ENCODE measurements at places on chromosomes 11 and 22. TPM values are rescaled to one million over a fixed set of nuclear protein-coding genes. Genes with fewer than 3 reads are reported as not detected.

- DNase-seq = no peak
Measured at GRCh38 chr11:22177186-22177585, 15.7 kb upstream of the ANO5 start.

RTL10 gene
- total RNA-seq = 20.9 TPM

CDHR5 gene
- not detected for total RNA-seq

SLC5A4 gene
- not detected for total RNA-seq

DNA sequence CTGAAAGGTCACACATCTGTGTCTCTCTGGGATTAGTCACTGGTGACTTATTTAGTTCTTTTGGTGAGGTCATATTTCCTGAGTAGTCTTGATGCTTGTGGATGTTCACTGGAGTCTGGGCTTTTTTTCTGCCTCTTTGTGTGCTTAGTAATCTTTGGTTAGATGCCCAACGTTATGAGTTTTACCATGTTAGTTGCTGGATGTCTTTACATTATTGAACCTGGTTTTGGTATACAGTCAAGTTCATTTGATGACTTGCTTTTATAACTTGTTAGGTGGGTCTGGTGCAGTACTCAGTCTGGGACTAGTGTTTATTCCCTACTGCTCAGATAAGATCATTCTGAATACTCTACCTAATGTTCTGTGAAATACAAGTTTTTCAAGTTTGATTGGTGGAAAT is 26.2 kb upstream of the SLC37A2 start:
- DNase-seq = peak; percentile 59

KCNJ5 gene
- total RNA-seq = 0.11 TPM

GRCh38 chr11:23976841-23977271 is 520.0 kb upstream of the LUZP2 start:
- no peak for DNase-seq

GRCh38 chr11:45141171-45141570 is 5.3 kb upstream of the PRDM11 start:
- no peak for DNase-seq

JAML gene
- total RNA-seq = not detected

DNA sequence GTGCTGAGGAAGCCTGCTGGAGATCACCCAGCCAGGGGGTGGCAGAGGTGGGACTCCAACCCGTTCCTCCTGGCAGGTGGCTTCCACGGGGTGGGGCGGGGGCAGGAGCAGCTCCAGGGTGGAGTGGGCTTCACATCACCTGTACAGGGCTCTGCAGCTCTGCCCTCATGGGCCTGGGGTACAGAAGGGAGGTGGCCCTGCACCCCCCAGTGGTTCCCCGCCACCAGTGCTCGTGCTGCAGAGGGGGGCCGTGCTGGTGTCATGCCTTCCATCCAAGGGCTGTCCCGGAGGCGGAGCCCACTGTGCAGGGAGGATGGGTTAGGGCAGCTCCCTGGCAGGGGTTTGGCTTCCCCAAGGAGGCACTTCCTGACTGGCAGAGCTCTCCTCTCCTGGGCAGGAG is 76.4 kb upstream of the SHISAL1 start:
- DNase-seq = no peak

DNA sequence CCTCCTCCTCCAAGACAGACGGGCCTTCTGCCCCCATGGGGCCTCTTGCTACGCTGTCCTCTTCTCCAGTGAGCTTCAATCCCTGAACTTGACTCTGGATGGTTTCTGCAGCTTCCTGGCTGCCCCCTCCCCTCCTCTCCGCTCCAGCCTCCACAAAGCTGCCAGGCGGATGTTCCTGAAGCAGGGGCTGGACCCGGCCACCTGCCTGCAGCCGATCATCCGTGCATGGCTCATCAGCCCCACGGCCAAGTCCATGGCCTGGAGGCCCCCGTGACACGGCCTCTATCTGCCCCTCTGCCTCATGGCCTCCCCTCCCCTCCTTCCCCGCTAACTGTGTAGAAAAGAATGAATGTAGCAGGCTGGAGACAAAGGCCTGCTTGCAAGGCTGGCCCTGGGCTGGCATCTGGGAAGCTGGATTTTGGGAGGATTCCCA is 6.8 kb upstream of the SUN2 start:
- no peak for DNase-seq

DNA sequence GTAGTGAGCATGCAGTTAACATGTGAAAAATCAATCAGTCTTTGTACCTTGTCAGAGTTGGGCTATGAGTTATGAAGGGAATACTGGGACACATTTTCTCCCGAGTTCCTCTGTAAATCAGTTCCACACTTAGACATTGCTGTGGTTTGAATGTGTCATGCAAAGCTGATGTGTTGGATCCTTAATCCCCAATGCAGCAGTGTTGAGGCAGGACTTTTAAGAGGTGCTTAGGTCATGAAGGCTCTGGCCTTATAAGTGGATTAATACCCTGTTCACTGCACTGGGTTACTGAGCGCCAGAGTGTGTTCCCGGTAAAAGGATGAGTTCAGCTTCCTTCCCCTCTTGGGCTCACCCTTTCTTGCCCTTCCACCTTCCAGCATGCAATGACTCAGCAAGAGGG is 742.1 kb upstream of the TENM4 start:
- DNase-seq = no peak

CD3D gene
- total RNA-seq = not detected

OR5B12 gene
- not detected for total RNA-seq

All from PC-9 (cell line).